Gastroesophageal sphincter (tissue), 4 donors: ENCODE measurements at places on chromosomes 2 and 18. TPM values are rescaled to one million over a fixed set of nuclear protein-coding genes. Genes with fewer than 3 reads are reported as not detected.

DNA sequence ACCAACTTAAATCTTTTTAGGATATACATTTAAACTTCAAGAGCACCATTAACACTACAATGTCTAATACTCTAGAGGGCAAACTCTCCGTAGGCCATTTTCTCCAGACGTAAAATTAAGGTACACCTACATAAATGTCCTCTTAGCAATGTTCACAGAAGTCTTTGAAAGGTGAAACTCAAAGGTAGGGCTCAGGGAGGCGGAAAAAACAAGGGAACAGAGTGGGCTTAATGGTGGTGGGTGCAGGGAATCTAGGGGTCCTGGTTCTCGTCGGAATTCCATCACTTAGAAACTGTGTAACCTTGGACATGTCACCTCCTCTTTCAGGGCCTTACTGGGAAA lies 668 bp downstream of the NFU1 start:
- ATAC-seq = no peak

The TRIM43B gene
- not detected for total RNA-seq

DNA sequence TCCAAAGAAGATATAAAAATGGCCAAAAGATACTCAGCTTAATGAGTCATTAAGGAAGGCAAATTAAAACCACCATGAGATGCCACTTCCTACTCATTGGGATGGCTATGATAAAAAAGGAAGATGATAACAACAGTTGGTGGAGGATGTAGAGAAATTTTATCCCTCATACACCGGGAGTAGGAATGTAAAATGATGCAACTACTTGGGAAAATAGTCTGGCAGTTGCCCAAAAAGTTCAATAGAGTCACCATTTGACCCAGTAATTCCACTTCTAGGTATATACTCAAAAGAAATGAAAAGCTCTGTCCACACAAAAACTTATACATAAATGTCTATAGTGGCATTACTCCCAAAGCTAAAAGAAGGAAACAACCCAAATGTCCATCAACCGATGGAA lies 10.1 kb upstream of the SULT1C2 start:
- no peak for ATAC-seq

DNA sequence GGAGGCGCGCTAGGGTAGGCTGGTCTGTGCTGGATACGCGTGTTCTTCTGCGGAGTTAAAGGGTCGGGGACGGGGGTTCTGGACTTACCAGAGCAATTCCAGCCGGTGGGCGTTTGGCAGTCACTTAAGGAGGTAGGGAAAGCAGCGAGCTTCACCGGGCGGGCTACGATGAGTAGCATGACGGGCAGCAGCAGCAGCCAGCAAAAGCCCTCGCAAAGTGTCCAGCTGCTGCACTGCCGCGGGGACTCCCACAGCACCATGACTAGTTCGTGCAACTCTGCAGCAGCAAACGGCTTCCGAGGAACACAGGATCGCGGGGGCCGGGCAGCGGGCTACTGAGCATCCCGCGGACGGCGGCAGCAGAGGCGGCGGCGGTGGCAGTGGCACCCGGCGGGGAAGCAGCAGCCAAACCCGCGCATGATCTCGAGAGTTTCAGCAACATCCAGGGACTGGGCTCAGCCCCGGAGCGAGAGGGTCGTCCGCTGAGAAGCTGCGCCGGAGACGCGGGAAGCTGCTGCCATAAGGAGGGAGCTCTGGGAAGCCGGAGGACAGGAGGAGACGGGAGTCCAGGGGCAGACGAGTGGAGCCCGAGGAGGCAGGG lies 368 bp downstream of the TMEFF2 start:
- peak; percentile 16 for ATAC-seq

The SERPINB4 gene
- not detected for total RNA-seq

The IAH1 gene
- 73.0 TPM for total RNA-seq

DNA sequence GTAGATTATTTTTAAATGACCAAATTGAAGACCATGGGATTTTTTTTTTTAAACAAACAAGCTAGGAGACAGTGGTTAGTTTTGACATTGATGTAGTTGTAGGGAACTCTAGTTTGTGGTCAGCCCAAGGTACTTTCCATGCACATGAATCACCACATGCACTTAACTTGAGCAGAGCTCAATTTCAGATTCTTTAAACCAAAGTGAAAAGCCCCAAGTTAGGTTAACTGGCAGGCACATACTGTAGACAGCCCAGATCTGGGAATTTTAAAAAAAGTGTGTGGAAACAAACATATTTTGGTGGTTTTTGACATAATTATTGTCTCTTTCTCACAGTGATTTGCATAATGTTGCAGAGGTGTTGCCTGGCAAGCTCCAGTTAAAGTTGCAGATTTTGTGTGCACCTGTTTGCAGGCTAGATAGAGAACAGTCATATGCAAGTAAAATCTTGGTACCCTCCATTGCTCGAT lies 88.4 kb downstream of the BCL2L11 start:
- no peak for ATAC-seq

GRCh38 chr2:203826704-203827103 lies 40.9 kb upstream of the CTLA4 start:
- no peak for ATAC-seq

- no peak for ATAC-seq
Observed at GRCh38 chr2:223104336-223105132, 52.5 kb downstream of the KCNE4 start.
